ENCODE measurements at places on chromosomes 1 and 21.

- no peak for DNase-seq
Measured at GRCh38 chr1:3679098-3679555, 26.8 kb downstream of the TP73 start.

DNA sequence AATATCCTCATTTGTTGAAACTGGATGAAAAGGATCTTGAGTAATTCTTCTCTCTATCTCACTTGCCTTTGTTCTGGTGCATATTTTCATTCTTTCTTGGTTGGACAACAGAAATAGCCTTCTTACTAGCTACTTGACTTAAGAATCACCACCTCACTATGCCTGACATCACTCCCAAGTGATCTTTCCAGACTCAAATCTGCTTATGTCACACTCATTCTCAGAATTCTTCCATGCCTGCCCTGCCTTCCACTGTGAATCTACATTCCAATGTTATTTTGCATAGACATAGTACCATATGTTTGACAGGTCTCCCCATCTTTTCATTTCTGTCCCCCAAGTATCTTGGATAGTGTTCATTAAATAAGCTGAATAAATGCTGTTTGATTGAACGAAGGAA, 78.5 kb upstream of the DPYD start:
- DNase-seq: peak; percentile 62

DNA sequence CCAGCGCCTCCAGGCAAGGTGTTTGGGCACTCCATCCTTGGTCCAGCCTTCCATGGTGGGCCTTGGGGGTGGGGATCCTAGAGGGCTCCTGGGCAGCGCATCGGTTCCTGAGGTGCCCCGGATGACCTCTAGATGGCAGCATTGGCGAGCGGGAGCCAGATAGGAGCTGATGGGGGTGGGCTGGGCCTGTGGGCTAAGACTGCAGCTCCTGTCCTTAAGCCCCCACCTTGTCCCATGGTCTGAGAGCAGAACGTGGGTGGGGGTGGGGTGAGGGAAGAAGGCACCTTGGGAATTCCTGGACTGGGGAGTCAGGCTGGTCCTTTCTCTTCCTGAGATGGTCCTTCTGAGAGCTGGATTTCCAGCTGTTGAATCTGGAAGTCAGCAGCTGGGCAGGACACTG, 93.4 kb upstream of the CSF3R start:
- DNase-seq: peak; percentile 35

GRCh38 chr1:51310871-51311613, 19.3 kb downstream of the TTC39A start:
- no peak for DNase-seq

- peak; percentile 2 for DNase-seq
Measured at GRCh38 chr21:41707231-41707959, 59.5 kb downstream of the RIPK4 start.
